Mucosa of gallbladder (tissue), 1 donor: ENCODE measurements at places on chromosomes 13 and 19.

GRCh38 chr19:51712461-51713081 lies 11.2 kb downstream of the HAS1 start:
- no peak for DNase-seq

DNA sequence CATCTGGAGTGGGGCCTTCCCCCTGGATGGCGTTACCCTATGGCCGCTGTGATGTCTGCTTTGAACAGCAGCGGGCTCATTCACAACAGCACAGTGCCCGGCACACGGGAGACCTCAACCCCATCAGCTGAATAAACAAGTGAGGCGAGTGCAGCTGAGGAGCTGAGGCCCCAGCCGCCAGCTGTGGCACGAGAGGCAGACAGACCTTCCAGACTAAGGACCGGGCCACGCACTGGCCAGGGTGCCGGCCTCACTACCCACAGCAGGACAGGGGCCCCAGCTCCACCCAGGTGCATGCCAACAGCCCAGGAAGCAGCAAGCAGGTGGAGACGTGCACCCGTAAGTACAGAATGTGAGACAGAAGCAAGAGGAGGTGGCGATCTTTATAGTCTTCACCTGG lies 39.6 kb downstream of the STK24 start:
- no peak for DNase-seq

GRCh38 chr13:43783820-43784219 lies 3.0 kb downstream of the ENOX1 start:
- no peak for DNase-seq

GRCh38 chr13:94390881-94391280 lies 88.6 kb downstream of the DCT start:
- DNase-seq, result no peak

DNA sequence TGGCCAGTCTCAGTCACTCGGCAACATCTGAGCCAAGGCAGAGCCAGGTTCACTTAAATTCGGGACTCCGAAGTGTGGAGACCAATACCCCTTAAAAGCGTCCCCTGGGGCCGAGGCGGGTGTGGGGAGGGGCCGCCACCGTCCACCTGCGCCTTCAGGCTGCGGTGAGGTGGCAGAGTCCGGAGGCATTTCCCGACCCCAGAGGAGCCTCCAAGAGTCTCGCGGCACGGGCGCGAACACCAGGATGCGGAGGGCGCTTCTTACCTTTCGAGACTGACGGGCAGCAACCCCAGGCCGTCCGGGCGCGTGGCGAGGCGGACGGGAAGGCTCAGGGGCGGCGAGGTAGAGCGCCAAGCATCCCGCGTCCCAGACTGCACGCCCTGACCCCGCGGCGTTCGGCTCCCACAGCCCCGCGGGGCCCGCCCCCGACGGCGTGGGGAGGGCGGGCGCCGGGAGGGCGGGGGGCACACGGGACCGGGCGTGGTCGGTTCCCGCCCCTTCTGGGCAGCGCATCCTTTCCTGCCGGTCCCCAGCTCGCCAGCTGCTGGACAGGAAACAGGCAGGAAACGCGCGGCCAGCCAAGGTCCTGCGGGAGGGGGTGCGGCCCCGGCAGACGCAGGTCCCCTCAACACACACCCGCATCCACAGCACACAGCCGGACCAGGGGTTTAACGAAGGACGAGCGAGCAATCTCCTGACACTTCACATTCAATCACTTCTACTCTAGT lies at the start of gene THSD1:
TSS of gene THSD1 (minus strand) at position 406 of the 728 bp plus-strand sequence. CDS start 3,572 bp downstream, outside the sequence.
- peak; percentile 11 for DNase-seq

DNA sequence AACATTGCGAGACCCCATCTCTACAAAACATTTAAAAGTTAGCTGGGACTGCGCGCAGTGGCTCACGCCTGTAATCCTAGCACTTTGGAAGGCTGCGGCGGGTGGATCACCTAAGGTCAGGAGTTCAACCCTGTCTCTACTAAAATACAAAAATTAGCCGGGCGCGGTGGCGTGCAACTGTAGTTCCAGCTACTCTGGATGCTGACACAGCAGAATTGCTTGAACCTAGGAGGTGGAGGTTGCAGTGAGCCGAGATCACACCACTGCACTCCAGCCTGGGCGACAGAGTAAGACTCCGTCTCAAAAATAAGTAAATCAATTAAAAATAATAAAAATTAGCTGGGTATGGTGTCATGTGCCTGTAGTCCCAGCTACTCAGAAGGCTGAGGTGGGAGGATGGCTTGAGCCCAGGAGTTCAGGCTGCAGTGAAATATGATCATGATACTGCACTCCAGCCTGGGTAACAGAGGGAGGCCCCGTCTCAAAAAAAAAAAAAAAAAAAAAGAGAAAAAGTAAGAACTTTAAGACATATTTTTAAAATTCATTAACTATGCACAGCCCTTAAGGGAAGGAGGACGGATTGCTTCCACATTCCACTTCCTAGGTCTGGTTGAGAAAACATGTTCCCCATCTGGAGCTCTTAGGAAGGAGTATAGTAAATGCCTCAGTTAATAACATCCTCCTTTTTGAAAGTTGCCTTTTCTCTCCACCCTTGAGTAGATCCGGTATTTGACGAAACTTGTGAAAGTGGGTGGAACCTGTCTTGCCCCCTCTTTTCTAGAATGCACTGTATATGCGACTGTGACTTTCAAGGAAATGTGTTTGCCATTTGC lies 26.1 kb downstream of the EXOC3L2 start:
- DNase-seq, result no peak

GRCh38 chr13:73532987-73533510 lies 474.2 kb downstream of the KLF5 start:
- no peak for DNase-seq

DNA sequence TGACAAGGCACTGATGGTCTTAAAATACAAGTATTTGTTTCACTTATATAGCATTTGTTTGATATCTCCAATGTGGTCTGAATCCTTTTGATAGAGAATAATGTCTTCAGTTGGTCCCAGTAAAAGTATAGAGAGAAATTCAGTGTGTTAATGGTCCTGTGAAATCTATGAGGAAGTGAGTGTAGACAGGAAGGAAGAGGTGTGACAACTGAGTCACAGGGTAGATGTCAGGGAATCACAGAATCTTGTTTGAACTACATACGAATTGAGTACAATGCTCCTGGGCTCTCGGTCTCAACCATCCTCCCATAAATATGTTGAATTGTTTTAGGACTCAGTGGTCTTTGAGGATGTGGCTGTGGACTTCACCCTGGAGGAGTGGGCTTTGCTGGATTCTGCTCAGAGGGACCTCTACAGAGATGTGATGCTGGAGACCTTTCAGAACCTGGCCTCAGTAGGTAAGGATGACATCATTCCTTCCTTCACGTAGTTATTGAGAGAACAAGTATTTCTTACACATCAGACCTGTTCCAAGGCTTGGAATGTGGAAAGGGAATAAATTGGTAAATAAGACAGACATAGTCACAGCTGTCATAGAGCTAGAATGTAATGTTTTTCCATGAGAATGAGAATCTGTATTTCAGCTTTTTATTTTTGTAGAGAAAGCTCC lies 9.1 kb downstream of the ZNF555 start:
- DNase-seq, result no peak

DNA sequence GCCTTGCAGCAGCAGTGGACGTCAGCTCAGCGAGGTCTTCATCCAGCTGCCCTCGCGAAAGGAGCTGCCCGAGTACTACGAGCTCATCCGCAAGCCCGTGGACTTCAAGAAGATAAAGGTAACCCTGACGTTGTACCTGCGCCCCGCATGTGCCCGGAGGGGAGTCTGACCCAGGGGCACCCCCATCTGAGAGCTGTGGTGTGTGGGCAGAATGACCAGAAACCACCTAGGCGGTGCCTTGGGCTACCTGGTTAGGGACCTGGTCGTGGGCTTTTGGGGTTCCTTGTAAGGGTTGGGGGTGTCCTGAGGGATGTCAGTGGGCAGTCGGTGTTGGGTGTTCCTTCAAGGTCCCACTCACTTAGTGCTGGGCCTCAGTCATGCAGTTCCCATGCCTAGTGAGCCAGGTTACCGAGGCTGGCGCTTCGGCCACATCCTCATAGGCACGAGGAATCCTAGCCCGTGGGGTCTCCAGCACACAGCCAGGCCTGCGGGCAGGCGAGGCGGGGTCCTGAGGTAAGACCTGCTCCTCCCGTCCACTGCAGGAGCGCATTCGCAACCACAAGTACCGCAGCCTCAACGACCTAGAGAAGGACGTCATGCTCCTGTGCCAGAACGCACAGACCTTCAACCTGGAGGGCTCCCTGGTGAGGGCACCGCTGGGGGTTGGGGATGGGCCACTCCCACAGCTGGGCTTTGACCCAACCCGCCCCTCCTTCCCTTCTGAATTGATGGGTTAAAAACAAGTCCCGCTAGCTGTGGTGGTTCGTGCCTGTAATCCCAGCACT lies 30.8 kb upstream of the LDLR start:
- DNase-seq, result no peak

- DNase-seq, result no peak
Measured at GRCh38 chr19:40282920-40283319, 2.2 kb downstream of the AKT2 start.

DNA sequence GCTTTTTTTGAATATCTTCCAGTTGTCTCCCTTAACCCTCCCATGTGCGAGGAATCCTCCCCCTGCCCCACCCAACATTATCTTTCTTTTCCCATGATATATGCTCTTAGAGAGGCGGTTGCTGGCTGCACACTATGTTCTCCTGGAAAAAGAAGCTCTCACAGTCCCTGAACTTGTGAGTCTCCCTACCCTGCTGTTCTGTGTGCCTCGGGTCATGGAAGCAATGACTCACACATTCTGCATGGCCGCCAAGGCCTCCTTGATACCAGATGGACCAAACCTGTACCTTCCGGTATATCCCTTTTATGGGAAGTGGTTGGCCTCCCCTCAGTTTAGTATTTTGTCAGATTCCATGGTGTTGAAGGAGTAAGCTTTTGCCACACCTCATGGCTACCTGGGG lies 705.4 kb downstream of the SLITRK6 start:
- no peak for DNase-seq

DNA sequence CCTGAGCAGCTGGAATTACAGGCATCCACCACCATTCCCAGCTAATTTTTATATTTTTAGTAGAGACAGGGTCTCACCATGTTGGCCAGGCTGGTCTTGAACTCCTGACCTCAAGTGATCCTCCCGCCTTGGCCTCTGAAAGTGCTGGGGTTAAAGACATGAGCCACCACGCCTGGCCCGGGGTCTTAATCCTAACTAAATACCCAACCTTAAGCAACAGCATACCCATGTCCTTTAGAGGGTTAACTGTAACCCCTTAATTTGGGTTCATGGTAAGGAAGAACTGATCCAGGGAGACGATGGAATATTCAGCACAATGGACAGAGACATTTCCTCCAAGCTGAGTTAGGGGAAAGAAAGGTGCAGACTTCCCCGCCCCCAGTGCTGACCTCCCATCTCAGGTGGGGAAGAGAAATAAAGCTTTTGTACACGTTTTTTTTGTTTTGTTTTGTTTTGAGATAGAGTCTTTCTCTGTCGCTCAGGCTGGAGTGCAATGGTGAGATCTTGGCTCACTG lies 8.7 kb upstream of the GALP start:
- no peak for DNase-seq

- DNase-seq, result no peak
Measured at GRCh38 chr19:2663920-2664571, 38.4 kb downstream of the GNG7 start.

DNA sequence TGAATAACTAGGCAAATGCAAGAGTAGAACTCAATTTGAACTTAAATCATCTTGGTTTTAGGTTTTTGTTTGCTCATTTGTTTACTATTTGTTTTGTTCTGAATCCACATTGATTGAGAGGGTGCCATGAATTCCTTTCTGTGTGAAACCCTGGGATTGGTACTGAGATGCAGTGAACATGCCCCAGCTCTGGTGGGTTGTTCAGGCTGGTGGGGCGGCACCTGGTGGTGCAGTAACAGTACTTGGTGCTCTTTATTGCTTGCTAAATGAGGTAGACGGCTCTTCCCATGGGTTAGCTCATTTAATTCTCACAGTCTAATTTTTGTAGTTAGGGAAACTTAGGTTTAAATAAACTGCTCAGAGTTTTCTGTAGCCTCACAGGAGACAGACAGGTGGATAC lies 48.4 kb downstream of the WASF3 start:
- no peak for DNase-seq

GRCh38 chr19:18603958-18604819 lies 2.4 kb downstream of the CRLF1 start:
- no peak for DNase-seq

DNA sequence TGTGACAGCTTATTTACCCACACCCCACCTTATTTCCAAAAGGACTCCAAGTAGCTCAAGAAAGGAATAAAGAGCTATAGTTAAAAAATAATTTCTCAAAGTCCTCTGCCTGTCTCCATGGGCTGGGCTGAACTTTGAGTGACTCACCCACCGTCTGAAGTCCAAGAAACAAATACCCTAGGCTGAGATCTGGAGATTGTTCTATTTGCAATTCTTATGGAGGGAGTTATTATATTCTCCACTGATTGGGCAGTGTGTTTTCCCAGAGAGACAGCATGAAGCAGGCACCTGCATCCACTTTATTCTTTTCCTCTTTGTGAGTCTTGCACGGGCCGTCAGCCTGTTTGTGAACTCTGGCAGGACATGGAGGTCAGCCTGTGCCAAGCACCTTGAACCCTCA lies 63.2 kb downstream of the SHISA2 start:
- no peak for DNase-seq

GRCh38 chr19:18206018-18206417 lies 2.2 kb upstream of the RAB3A start:
- DNase-seq, result no peak

DNA sequence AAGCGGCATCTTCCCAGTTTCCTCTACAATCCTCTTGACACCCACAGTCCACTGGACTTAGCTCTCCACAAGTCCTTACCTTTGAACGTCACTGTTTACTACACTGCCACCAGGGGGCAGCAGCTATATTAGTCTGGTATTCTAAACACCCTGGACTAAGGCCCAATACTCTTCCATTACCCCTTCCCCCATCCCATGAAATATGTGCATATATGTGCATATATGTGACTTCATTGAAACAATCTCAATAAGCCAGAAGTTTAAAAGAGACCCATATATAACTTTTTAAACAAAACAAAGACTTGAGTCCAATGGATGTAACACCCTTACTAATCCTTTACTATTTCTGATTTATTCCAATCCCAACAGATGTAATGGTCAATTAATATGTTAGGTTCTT lies 15.5 kb downstream of the GGACT start:
- peak; percentile 69 for DNase-seq

- no peak for DNase-seq
Measured at GRCh38 chr13:99367106-99367616, 60.0 kb upstream of the GPR183 start.

- DNase-seq, result no peak
Measured at GRCh38 chr13:31913459-31913858, 118.1 kb upstream of the FRY start.

GRCh38 chr13:79533781-79534400 lies 52.9 kb downstream of the NDFIP2 start:
- no peak for DNase-seq

GRCh38 chr13:91025442-91025841 lies 322.0 kb upstream of the MIR17HG start:
- DNase-seq, result no peak

- no peak for DNase-seq
Measured at GRCh38 chr13:80551650-80552497, 210.9 kb upstream of the SPRY2 start.

- no peak for DNase-seq
Measured at GRCh38 chr13:35884211-35884760, 246.9 kb downstream of the DCLK1 start.

GRCh38 chr13:59408738-59409137 lies 755.0 kb downstream of the DIAPH3 start:
- DNase-seq, result no peak

GRCh38 chr13:107669391-107669993 lies 545.8 kb downstream of the LIG4 start:
- DNase-seq, result no peak

GRCh38 chr13:26867451-26868091 lies 107.0 kb upstream of the GPR12 start:
- DNase-seq, result peak; percentile 23

GRCh38 chr13:112103260-112103838 lies 36.4 kb downstream of the SOX1 start:
- DNase-seq, result no peak

- DNase-seq, result no peak
Measured at GRCh38 chr13:103282571-103283450, 216.6 kb upstream of the SLC10A2 start.
